ENCODE measurements at places on chromosomes 1 and 21. TPM values are rescaled to one million over a fixed set of nuclear protein-coding genes. Genes with fewer than 3 reads are reported as not detected.

The BATF3 gene
- total RNA-seq: 18.4 TPM

The NBPF4 gene
- total RNA-seq: 0.23 TPM

The SMIM1 gene
- total RNA-seq: 2.1 TPM

The SYTL1 gene
- total RNA-seq: 0.53 TPM

The SLC9C2 gene
- total RNA-seq: not detected

The IFI44 gene
- 0.25 TPM for total RNA-seq

The KCNAB2 gene
- total RNA-seq: 8.5 TPM

The C1orf105 gene
- not detected for total RNA-seq

Data from A549 treated with RU486 at 1 μM for 4 hours (cell line).